Suppressor macrophage (primary cell): ENCODE measurements at places on chromosomes 12 and 14.

DNA sequence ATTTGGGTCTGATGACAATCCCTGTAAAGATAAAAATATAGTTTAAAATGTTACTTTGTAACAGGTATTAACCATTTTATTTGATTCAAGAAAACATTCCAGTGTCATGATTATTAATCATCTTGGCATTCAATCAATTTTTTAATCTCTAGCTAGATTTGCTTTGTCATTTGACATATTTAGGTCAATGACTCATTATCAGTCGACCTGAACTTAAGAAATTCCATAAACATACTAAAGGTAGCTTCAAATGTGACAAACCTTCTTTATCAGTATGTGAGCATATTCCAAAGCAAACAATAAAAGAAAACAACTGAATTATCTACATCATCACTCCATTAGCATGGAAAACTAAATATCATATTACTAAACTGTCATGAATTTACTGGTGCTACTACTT is 50.8 kb upstream of the CDKL1 start:
- no peak for DNase-seq

GRCh38 chr14:77158882-77159255 is 17.3 kb upstream of the ZDHHC22 start:
- DNase-seq, result no peak

DNA sequence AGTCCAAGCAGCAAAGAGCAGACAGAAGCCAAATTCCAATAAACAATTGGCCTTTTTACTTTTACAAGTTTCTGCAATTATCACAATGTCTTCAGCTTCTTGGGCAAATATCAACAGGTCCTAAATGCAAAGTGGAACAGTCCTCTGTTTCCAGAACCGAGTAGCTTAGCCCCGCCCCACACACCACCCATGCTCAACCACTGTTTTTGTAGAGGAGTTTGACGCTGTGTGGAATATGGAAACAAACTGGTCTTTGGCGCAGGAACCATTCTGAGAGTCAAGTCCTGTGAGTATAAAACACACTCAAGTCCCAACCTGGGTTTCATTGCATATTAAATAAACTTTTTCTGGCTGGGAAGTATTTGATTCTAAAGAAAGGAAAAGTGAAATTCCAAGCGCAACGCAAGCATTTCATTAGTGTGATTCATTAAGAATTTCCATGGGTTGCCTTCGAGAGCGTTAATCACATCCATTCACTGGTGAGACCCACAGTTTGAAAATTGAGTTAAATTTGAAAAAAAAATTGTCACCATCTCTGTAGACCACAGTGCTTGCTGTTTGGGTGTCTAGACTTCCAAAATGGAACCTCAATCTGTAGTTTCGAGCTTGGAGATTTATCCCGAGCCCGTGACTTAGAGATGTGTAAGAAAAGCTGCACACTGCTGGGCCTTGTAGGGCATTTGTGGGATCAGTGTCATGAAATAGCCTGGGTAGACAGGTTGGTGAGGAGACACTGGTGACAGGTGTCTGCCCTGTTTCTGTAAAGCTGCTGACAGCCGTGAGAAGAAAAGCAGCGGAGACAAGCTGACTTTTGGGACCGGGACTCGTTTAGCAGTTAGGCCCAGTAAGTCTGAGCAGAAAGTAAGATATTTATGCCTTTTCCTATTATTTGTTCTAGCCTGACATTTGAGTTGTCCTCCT is 96.1 kb downstream of the DAD1 start:
- DNase-seq, result no peak

DNA sequence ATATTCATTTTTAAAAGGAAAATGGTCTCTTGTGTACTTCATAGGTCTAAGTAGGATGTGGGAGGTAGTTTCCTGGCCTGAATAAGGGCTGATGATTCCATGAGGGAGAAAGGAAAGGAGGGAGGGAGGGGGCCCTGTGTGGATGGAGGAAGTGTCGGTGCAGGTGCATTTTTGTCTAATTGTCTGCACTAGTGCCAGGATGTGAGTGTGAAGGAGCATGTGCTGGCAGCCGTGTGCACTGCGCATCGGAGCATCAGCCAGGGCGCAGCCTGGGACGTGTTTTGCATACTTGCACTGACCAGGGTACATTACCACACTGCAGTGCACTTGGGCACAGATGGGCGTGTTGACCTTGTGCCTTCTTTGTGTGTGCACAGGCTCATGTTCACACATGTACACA is 29.2 kb downstream of the SMUG1 start:
- DNase-seq, result no peak

GRCh38 chr12:96375170-96375569 is 25.1 kb downstream of the CDK17 start:
- DNase-seq, result no peak

- no peak for DNase-seq
Measured at GRCh38 chr12:73452672-73453469, 1084.8 kb upstream of the ATXN7L3B start.

DNA sequence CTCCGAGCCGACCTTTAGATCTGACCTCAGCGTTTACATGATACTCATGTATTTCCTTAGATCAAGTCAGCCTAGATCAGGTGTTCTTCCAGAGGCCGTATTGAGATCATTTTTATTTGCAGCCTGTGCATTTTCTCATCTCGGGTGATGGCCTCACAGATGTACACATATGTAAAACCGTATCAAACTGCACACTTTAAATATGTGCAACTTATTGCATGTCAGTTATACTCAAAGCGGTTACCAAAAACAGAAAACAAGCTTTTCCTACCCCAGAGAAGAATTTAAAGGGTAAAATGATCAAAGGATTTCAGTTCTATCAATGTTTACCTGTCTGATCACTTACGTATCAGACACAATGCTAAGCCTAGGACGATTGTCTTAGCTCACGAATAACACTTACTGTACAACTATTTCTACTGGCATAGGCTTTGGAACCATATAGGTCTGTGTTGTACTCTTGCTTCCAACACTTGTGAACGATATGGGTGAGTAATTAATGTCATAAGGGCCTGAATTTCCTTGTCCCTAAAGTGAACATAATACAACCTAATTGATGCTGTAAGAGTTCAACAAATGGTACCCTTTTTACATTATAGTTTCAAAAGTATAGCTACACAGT is 628 bp upstream of the LLPH start:
- DNase-seq, result no peak

DNA sequence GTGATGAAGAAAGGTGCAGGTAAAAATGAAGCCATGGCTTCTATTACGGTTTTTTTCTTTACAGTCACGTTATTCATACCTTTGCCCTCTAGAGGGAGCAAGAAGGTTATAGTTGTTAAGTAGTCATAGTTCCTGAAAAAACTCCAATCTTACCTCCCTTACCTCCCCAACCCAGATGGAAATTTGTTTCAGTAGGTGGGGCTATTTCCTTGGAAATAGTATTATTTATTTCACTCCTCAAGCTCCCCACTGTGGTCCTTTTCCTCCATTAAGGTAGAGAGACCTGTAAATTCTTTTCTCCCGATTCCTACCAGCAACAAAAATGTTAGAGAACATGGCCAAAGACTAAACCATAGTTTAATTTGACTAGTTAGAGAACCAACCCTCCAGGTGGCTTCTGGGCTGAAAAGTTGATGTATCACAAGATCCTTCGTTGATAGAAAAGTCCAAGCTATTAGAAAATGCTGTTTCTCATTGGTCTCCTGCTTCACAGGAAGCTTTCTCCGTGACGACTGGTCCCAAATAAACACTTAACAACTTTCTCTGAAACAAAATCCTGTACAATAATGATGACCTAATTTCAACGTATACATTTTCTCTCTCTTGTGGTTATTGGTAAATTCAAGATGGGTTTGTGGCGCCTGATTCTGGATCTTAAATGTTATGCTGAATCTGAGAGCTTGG is 43.5 kb downstream of the TMX1 start:
- DNase-seq, result peak; percentile 78

GRCh38 chr12:65533177-65533883 is 254.8 kb downstream of the MSRB3 start:
- no peak for DNase-seq
